ENCODE measurements at places on chromosomes 11 and 22. TPM values are rescaled to one million over a fixed set of nuclear protein-coding genes. Genes with fewer than 3 reads are reported as not detected.

The CD3D gene
- total RNA-seq = 0.79 TPM

The TRIM22 gene
- total RNA-seq = 388 TPM

The TTC38 gene
- total RNA-seq = 14.9 TPM

The GAS2 gene
- 6.5 TPM for total RNA-seq

The MRGPRX3 gene
- not detected for total RNA-seq

The MPEG1 gene
- 151 TPM for total RNA-seq

The NCAM1 gene
- 0.37 TPM for total RNA-seq

The TMEM191B gene
- 8.3 TPM for total RNA-seq

The MMP3 gene
- not detected for total RNA-seq

The PKP3 gene
- total RNA-seq = not detected

The MMP12 gene
- total RNA-seq = not detected

The LBHD1 gene
- 33.3 TPM for total RNA-seq

The CASP12 gene
- not detected for total RNA-seq

The SMCO4 gene
- total RNA-seq = 2.0 TPM

The TPBGL gene
- total RNA-seq = not detected

The RCOR2 gene
- total RNA-seq = not detected

The CNGA4 gene
- total RNA-seq = 0.79 TPM

The LGALS12 gene
- total RNA-seq = not detected
